ENCODE measurements at places on chromosomes 12 and 14. TPM values are rescaled to one million over a fixed set of nuclear protein-coding genes. Genes with fewer than 3 reads are reported as not detected.

GRCh38 chr12:52042706-52043385 is 8.4 kb upstream of the NR4A1 start:
- no peak overlapping the region for H3K27ac ChIP-seq
- H3K4me3 ChIP-seq: no peak overlapping the region
- no peak for DNase-seq

DNA sequence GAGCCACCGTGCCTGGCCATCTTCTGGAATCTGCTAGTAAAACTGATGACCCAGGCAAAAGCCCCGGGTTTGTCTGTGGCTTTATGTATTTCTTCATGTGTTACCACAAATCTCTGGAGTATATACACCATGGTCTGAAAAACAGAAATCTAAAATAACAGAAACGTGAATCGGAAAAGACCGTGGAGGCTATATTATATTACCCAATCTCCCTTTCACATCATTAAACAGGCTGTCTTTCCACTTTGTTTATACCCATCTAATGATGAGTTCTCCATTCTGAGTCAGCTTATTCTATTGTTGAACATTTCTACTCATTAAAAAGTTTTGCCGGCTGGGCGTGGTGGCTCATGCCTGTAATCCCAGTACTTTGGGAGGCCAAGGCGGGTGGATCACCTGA is 9.5 kb upstream of the AJUBA start:
- no peaks in the 10 kb centered on the region for H3K27me3 ChIP-seq
- H3K4me1 ChIP-seq: peaks cover 5% of the 10 kb centered on the region
- H3K36me3 ChIP-seq: no peaks in the 10 kb centered on the region
- DNase-seq: no peak

The RNASE3 gene
- not detected for total RNA-seq

The CLEC4C gene
- not detected for total RNA-seq

The ANKRD9 gene
- 52.6 TPM for total RNA-seq

The WNT5B gene
- total RNA-seq: 2.2 TPM

DNA sequence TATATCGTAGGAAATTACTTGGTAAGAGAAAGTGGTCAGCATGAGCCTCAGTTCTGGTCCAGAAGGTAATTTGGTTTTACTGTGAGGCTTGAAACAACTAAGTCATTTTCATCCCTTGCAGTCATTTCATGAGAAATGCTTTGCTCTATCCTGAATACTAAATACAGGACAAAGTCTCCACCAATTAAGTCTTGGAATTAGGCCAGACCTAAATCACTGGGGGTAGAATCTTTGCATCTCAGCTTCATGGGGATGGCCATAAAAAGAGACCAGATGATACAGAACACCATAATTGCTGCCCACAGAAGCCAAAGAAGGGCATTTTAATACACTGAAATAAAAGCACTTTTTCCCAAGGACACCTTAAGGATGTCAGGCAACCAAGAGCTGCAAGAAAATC is 277.9 kb upstream of the DCN start:
- no peaks in the 10 kb centered on the region for H3K4me1 ChIP-seq
- no peak overlapping the region for H3K27ac ChIP-seq
- no peaks in the 10 kb centered on the region for H3K36me3 ChIP-seq

DNA sequence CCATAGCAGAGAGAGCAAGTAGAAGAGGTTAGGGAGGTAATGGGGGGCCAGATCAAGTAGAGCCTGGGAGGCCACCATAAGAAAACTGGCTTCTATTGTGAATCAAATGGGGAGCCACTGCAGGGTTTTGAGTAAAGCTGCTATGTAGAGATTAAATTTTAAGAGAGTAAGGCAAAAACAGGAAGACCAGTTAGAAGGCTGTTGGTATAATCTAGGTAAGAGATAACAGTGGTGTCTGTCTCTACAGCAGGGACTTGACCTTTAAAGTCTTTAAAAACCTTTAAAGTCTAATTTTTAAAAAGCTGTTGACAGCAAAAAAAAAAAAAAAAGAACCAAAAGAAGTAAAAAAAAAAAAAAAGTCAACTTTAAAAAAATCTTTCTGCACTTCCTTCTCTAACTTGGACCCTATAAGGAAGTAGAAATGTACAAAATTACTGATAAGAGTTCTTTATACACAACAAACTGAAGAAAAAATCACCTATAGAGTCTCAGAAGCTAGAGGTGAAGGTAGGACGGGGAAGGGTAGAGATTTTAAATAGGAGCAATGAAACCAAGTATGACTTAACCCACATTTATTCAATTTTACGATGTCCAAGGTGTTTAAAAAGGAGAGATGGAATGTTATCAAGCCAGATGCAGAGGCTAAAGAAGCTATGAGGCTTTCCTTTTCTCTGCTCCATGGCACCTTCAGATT is 26.1 kb downstream of the SGPP1 start:
- H3K36me3 ChIP-seq: no peaks in the 10 kb centered on the region
- H3K27me3 ChIP-seq: no peaks in the 10 kb centered on the region
- no peak for DNase-seq
- H3K27ac ChIP-seq: no peak overlapping the region
- no peak overlapping the region for H3K4me3 ChIP-seq
- no peaks in the 10 kb centered on the region for H3K4me1 ChIP-seq

GRCh38 chr14:89420502-89420901 is 3.5 kb upstream of the FOXN3 start:
- peaks cover 34% of the 10 kb centered on the region for H3K4me1 ChIP-seq
- H3K4me3 ChIP-seq: no peak overlapping the region
- DNase-seq: peak; percentile 47
- no peaks in the 10 kb centered on the region for H3K27me3 ChIP-seq
- H3K36me3 ChIP-seq: no peaks in the 10 kb centered on the region
- no peak overlapping the region for H3K27ac ChIP-seq

- DNase-seq: no peak
- H3K27me3 ChIP-seq: no peaks in the 10 kb centered on the region
- H3K27ac ChIP-seq: no peak overlapping the region
- H3K36me3 ChIP-seq: no peaks in the 10 kb centered on the region
- H3K4me3 ChIP-seq: no peak overlapping the region
- 0 out of 2 replicates have a peak, but pooled peaks cover 4% of the 10 kb centered on the region for H3K4me1 ChIP-seq
These were observed 119.5 kb upstream of the BCL2L14 start for GRCh38 chr12:11951209-11951608.

- no peaks in the 10 kb centered on the region for H3K27me3 ChIP-seq
- DNase-seq: peak; percentile 95
- peaks cover 32% of the 10 kb centered on the region for H3K4me1 ChIP-seq
- H3K27ac ChIP-seq: peak within 1 kb of the TSS; percentile 77
- H3K36me3 ChIP-seq: no peaks in the 10 kb centered on the region
These were observed at the start of gene GLIPR1 for GRCh38 chr12:75480469-75480949. Gene GLIPR1 (plus strand): TSS chr12:75480755. CDS start chr12:75480881, 126 bp downstream.

The LRTM2 gene
- total RNA-seq: not detected

- no peaks in the 10 kb centered on the region for H3K27me3 ChIP-seq
- H3K4me1 ChIP-seq: no peaks in the 10 kb centered on the region
- no peak overlapping the region for H3K4me3 ChIP-seq
These were observed 14.5 kb upstream of the KICS2 start for GRCh38 chr12:64236549-64236948.

The GALNT8 gene
- total RNA-seq: not detected

The TAS2R9 gene
- total RNA-seq: not detected

The GAS2L3 gene
- 27.8 TPM for total RNA-seq

DNA sequence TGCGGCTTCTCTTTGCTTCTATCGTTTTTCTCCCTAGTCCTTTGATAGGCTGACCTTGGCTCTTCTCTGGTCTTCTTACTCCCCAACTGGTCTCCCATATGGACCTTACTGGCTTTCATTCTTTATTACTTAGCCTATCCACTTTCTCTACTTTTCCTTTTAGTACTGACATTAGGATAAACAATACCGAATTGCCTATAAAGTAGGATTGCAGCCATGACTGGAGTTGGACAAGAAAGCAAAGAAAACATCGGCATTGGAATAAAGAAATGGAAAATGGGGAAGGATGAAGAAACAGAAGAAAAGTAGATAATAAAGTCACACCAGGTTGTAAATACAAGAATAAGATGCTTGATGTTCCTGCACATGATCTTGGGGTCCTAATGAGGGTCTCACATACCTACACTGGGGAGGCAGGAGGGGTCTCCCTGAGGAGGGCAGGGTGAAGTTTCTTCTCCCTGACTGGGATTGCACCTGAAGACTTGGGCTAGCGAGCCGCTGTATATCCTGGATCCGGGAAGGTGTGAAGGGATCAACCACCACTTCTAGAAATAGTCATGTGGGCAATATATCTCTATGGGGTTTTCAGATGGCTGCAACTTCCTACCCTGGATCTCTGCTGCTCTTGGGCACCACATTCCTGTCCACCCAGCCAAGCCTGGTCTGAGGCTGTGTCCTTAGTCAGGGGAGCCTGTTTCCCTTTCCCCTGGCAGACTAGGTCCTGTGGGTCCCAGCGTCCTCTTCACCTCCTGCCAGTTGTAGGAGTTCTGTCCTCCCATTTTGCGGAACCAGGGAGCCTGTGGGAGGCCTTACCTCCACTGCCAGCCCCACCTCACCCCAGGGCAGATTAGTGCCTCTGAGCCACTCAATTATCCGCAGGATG is 13.1 kb downstream of the NKX2-1 start:
- H3K27me3 ChIP-seq: peaks cover 88% of the 10 kb centered on the region
- no peak overlapping the region for H3K4me3 ChIP-seq
- no peaks in the 10 kb centered on the region for H3K4me1 ChIP-seq

The TMEM229B gene
- not detected for total RNA-seq

The PTPN21 gene
- 6.3 TPM for total RNA-seq

- H3K36me3 ChIP-seq: peaks cover 5% of the 10 kb centered on the region
- no peaks in the 10 kb centered on the region for H3K27me3 ChIP-seq
- DNase-seq: no peak
- H3K4me3 ChIP-seq: peak overlapping the region; percentile 82
These were observed 1.2 kb downstream of the CNOT2 start for GRCh38 chr12:70244409-70244808.

DNA sequence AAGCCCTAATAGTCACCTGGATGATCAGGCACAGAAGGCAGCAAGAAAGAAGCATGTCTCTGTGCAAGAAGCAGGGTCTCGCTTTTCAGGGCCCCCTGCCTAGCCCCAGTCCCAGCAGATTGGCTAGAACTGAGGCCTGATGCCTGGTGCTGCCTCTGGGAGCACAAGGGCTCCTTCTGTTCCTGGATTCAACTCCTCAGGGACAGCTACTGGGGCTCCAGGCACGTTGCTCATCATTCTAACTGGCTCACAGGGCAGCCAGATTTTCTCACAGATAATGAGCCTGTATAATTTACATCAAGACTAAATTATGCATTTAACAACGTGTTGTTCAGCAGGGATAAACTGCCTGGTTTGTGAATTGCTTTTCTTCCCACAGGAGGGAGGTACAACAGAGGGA is 106.5 kb upstream of the PLXNC1 start:
- no peak overlapping the region for H3K4me3 ChIP-seq
- no peaks in the 10 kb centered on the region for H3K4me1 ChIP-seq
- H3K27ac ChIP-seq: no peak overlapping the region

- no peaks in the 10 kb centered on the region for H3K36me3 ChIP-seq
- H3K4me3 ChIP-seq: peak overlapping the region; percentile 56
- H3K4me1 ChIP-seq: peaks cover 8% of the 10 kb centered on the region
- H3K27ac ChIP-seq: no peak overlapping the region
- peaks cover 21% of the 10 kb centered on the region for H3K27me3 ChIP-seq
These were observed 2.6 kb downstream of the RTL1 start for GRCh38 chr14:100900837-100901390.

DNA sequence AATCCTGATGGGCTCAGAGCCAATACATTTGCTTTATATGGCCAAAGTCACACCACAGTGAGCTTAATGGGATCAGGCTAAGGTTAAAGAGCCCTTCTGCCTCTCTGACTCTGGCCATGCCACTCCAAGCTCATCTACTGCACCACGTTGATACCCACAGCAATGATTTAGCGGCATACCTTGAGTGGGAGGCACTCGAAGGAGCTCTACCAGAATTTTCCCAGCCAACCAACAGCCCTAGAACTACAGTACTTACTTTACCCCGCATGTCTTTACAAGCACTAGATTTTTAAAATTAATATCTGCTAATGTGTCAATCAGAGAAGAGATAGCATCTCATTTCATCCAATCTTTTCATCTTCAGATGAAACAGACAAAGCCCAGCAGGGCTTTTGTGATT is 300.5 kb downstream of the GRIN2B start:
- H3K27ac ChIP-seq: no peak overlapping the region
- H3K4me3 ChIP-seq: no peak overlapping the region
- H3K36me3 ChIP-seq: no peaks in the 10 kb centered on the region
- no peaks in the 10 kb centered on the region for H3K4me1 ChIP-seq

All from PC-3 (cell line).